ENCODE measurements at places on chromosomes 16 and 17.

DNA sequence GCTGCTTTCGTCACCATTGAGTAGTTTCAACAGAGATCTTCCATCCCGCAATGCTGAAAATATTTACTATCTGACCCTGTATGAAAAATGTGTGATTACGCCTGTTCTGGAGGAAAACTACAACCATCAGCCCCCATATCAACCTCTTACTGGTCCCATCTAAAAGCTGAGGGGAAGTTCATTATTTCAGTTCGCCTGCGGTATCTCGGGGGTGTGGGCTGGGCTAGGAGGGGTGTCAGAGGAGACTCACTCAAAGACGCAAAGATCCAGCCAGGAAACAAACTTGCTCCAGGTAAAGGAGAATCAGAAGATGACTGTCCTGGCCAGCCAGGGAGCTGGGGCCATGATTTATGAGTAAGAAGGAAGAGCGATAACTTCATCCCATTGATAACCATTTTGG lies 13.7 kb downstream of the CACNG1 start:
- DNase-seq: no peak

DNA sequence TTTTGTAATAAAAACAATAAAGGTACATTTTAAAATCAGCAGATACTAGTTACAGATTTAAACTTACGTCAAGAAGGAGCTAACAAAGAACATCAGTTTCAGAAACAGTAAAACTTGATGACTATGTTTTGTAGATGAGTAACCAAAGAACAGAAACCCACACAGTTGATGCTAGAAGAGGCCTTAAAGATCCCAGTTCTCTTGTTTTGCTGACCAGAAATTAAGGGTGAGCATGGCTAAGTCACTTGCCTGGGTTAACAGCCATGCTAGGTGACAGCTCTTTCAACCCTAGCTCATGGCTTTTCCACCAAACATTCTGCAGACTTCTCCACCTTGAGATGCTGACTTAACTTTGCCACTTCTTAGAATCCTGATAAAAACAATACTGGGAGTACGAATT lies 26.4 kb downstream of the STX8 start:
- DNase-seq: no peak

DNA sequence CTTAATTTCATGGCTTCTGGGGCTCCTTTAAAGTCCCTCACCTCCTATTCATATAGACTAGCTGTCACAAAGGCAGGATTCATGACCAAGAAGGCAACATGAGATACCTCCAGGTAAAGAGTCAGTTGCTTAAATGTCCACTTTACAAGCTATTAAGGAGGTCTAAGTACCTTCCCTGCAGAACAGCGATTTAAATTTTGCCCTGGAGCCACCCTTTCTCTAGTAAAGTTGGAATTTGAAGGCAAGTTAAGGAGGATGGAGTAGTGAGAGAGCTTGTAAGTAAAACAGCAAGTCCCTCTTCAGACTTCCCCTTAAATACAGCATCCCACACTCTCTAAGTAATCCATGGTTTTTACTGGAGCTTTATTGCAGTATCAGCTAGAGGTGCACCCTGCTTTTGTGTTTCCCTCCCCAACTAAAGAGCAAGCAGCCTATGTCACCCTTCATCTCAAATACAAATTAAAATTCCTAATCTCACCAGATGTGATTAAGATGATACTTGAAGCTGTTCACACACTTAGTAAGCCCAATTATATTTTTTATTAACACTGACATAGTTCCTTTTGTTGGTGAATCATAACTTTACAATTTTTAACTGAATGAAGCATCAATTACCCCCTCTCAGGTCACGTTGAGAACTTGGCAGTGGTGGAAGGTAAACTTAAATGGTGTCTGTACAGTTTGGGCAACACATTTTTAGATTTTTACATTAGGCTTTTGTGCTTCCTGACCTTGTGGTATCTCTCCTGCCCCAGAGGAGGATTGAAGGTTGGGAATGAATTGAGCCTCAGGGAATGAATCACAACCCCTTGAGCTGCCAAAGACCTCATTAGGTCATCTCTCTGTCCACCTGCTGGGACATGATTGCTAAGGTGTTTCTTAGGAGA lies 108.9 kb downstream of the TANGO6 start:
- no peak for DNase-seq

GRCh38 chr16:57419506-57419905 lies 14.9 kb downstream of the CCL17 start:
- no peak for DNase-seq

DNA sequence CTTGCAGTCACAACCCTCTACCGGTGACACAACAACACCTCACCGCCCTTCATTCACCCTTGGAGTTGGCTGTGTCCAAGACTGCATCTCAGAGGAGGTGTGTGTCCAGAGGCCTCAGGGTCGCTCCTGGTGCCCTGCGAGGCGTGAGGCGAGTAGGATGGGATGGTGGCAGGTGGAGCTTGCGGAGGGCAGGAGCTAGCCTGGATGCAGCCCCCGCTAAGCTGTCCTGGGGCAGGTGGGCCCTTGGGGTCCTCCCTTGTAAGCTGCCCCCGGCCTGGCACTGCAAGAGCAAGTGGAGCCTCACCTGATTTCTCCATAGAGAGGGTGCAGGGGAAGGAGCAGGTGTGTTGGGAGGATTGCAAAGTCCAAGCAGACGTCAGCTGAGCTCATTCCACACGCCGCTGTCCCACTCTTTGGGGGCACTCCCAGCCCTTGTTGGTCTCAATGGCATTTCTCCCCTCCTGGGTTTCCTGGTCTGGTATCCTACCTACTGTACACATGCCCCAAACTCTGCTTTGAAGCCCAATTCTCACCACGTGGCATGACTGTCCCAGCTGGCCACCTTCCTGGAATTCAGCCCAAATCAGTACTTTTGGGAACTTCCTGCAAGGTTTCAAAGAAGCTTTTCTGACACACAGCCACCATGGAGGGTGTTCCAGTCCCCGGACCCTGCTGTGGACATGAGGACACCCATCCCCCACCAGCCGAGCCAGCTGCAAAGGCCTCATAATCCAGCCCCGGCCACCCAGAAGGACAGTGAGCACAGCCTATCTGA lies 18.1 kb upstream of the ICAM2 start:
- no peak for DNase-seq

- no peak for DNase-seq
Measured at GRCh38 chr17:42009170-42009569, 8.1 kb downstream of the DNAJC7 start.

DNA sequence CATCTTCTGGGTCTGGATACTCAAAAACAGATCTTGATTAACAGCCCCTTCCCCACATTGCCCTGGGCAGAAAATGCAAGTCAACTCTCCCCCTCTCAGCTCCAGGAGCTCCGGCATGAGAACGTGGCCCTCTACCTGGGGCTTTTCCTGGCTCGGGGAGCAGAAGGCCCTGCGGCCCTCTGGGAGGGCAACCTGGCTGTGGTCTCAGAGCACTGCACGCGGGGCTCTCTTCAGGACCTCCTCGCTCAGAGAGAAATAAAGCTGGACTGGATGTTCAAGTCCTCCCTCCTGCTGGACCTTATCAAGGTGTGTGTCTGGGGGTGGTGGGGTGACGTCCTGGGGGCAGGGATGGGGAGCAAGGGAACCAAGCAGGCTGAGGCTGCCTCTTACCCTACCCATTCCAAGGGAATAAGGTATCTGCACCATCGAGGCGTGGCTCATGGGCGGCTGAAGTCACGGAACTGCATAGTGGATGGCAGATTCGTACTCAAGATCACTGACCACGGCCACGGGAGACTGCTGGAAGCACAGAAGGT lies 9.7 kb downstream of the GUCY2D start:
- DNase-seq: no peak

- DNase-seq: peak; percentile 37
Measured at GRCh38 chr17:76147211-76148014, 6.4 kb upstream of the FOXJ1 start.

DNA sequence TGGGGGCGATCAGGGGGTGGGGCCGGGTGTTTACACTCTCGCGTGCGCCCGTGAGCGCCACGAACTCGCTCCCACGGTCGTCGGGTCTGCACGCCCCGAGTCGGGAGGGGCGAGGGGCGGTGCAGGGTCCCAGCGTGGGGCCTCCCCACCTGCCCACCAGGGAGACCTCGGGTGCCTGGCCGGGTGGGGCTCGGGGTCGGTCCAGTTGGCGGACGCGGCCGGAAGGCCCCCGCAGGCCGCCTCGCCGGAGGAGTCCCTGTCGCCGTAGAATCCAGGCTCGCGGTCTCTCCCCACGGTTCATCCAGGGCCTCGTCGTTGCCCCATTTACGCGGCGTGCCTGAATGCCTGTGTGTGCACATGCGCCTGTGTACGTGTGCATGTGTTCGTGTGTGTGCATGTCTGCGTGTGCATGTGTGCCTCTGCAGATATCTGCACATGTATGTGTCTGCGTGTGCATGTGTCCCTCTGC lies 510 bp upstream of the RAB40B start:
- no peak for DNase-seq

GRCh38 chr16:53071748-53072301 lies 17.0 kb downstream of the CHD9 start:
- no peak for DNase-seq

- DNase-seq: peak; percentile 0
Measured at GRCh38 chr17:11935734-11936406, 61.4 kb downstream of the ZNF18 start.

DNA sequence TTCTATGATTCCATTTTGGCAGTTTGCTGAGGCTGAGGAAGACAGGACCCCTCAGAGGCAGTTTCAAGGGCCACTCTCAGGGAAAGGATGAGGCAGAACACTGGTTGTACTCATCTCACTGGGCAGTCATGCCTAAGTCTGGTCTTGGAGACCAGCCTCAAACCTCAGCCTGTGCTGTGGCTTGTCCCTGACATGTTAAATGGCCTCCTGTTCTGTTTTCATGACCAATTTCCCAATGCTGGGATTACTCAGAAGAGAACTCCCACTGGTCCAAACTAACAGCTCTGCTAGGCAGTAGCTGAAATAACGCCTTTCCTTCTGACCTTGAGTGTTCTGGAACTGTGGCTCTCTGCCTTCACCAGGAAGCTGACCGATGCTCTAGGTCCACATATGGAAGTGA lies 8.4 kb upstream of the SPDYE4 start:
- no peak for DNase-seq

- no peak for DNase-seq
Measured at GRCh38 chr16:57470711-57471110, 8.2 kb downstream of the POLR2C start.

- no peak for DNase-seq
Measured at GRCh38 chr16:79651363-79651762, 50.8 kb upstream of the MAF start.

DNA sequence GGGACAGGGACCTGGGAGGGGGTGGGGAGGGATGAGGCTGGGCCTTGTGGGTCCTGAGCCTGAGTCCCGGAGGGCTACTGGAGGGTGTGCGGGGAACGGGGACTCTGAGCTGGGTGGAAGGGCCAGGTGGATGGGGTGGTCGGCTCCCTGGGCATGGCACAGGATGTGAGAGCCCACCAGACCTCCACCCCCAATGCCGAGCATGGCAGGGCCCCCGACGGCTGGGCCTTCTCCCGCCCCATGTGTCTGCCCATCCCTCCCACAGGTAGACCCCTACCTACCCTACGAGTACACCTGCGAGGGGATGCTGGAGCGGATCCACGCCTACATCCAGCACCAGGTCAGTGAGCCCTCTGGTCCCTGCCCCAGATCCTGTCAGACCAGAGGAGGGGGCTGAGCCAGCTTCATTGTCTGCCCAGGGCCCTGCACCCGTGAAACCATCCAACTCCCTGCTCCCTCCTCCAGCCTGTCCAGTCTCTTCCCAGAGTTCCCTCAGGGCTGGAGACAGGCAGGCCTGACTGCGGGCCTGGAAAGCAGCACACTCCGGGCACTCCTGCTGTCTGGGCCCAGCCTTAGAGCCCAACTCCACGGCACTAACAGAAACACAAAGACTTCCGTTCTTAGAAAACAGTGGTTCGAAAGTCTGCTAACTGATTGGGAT lies 78.0 kb downstream of the MGAT5B start:
- no peak for DNase-seq

DNA sequence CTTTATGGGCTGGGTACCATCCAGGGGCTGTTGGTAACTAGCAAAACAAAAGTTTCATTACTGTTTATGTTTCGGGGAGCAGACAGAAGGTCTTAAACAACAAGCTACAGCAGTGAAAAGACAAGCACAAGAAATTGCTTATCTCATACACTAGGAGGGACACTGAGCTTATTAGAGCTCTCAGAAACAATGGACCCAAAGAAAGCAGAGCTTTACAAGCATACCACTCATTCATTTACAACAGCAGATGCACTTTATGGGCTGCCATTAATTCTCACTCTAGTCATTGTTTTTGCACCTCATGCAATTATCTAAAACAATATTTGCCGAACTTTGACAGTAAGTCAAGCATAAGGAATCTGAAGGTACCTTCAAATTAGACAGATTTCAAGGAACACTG lies 10.0 kb downstream of the KRT16 start:
- DNase-seq: no peak

DNA sequence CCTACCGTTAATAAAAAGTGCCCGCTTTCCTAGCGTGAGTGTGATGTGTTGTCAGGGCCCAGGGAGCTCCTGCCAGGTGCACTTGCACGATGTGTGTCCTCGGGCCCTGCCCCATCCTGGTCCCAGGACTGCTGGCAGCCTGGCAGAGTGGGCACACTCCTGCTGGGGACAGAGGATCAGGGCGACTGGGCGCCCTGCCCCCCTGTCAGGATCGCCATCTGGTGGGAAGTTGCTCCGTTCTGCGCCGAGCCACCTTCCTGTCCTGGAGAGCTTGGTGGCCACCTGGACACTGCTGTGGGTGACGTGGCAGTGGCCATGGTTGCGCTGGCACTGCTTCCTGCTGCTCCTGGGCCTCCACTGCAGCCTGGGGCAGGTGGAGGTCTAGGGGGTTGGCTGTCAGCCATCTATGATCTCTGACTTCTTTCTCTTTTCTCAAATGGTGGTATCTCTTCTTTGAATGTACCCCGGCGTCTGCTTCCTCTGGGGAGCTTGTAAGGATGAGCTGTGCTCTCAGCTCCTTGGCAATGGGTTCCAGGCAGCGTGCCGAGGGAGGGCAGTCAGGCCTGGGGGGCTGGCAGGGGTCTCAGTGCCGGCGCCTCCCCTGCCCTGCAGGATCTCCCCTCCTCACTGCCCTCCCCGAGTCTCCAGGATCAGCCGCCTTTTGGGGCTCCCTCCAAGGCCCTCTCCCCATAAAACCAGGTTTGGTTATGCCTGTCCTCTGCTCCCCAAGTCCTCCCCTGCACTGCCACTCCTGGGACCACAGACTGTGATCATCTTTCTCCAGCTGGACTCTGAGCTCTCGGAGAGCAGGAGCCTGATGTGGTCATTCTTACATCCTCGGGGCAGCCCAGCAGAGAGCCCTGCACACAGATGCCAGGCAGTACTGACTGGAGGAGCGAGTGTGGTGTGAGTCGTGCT lies 76.9 kb downstream of the AMFR start:
- DNase-seq: peak; percentile 96

GRCh38 chr17:13562271-13562800 lies 39.4 kb downstream of the HS3ST3A1 start:
- DNase-seq: no peak

DNA sequence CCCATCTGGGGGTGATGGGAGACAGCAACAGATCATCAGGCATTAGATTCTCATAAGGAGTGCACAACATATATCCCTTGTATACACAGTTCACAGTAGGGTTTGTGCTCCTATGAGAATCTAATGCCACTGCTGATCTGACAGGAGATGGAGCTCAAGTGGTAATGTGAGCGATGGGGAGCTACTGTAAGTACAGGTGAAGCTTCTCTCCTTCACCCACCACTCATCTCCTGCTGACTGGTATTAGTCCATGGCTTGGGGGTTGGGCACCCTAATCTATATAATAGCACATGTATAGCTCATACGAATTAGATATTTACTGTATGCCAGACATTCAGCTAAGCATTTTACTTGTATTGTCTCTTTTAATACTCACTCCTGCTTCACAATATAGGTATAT lies 101.7 kb downstream of the MAP2K6 start:
- DNase-seq: no peak

- DNase-seq: no peak
Measured at GRCh38 chr17:40921026-40921425, 16.4 kb downstream of the KRT23 start.

GRCh38 chr17:62629556-62630364 lies 2.3 kb downstream of the MRC2 start:
- DNase-seq: no peak

Measured in AML-193 (cell line).